ENCODE measurements at places on chromosomes 7 and 10. TPM values are rescaled to one million over a fixed set of nuclear protein-coding genes. Genes with fewer than 3 reads are reported as not detected.

GRCh38 chr10:69562731-69563254 lies 10.4 kb downstream of the NEUROG3 start:
- no peaks in the 10 kb centered on the region for H3K4me1 ChIP-seq
- no peaks in the 10 kb centered on the region for H3K36me3 ChIP-seq
- DNase-seq = no peak
- no peak overlapping the region for H3K4me3 ChIP-seq
- peaks cover 25% of the 10 kb centered on the region for H3K27me3 ChIP-seq

DNA sequence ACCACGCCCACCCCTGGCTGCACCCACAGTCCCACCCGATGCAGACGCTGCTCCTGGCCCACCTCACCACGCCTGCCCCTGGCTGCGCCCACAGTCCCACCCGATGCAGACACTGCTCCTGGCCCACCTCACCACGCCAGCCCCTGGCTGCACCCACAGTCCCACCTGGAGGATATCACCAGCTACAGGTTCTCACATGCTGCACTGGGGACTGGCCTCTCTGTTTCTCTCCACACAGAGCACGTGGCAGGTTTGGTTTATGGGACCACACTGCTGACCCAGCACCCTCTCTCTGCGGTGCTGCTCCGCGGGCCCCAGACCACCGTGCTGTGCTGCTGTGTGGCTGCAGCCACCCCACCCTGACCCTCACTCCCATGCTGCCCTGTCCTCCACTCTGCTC lies 120.9 kb downstream of the VIPR2 start:
- no peak for DNase-seq
- H3K4me1 ChIP-seq = no peaks in the 10 kb centered on the region
- H3K27me3 ChIP-seq = no peaks in the 10 kb centered on the region

The CYP2C19 gene
- not detected for total RNA-seq

DNA sequence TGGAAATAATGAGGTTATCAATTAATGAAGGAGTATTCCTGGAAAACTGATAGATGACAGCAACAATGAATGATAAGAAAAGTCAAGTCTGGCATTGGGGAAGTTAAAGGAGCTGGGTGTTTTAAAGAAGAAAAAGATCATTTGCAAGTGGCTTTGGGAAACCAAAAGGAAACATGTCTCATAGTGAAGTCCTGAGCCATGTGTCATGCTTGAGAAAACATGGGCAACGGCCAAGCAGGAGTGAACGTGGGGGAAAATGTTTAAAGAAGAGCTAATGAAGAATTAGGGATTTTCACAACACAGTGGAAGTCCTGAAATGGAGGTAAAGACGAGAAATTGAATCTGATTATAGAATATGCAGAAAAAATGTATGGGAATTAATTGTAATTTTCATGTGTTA lies 1383.2 kb upstream of the CELF2 start:
- no peak overlapping the region for H3K4me3 ChIP-seq
- no peak overlapping the region for H3K27ac ChIP-seq
- peaks cover 12% of the 10 kb centered on the region for H3K4me1 ChIP-seq
- no peaks in the 10 kb centered on the region for H3K36me3 ChIP-seq
- DNase-seq = peak; percentile 65

- DNase-seq = no peak
- no peaks in the 10 kb centered on the region for H3K4me1 ChIP-seq
- H3K27me3 ChIP-seq = no peaks in the 10 kb centered on the region
- no peak overlapping the region for H3K4me3 ChIP-seq
- H3K36me3 ChIP-seq = no peaks in the 10 kb centered on the region
- H3K27ac ChIP-seq = no peak overlapping the region
Observed at GRCh38 chr10:86198271-86198670, 168.3 kb downstream of the GRID1 start.

DNA sequence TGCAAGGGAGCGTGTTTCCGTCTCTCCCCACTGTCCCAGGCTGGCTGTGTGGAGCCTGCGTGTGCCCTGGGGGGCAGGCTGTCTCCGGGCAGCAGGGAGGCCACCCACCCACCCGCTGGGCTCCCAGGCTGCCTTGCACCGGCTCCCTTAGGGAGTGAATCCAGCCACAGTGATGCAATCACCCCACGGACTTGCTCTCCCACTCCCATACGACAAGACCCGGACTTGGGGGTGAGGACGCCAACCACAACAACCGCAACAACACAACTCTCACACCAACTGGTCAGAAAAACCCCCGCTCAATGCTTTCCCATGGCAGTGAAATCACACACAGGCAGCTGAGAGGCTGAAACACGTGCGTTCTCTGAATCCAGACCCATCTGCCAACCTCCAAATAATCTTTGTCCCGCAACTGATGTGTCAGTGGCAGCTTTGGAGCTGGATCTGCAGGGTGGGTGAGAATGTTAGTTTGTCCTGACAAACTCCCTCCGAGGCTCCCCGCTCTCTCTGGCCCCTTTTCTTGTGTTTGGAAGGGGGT lies 62.7 kb upstream of the DDC start:
- no peaks in the 10 kb centered on the region for H3K4me1 ChIP-seq
- DNase-seq = no peak
- H3K36me3 ChIP-seq = peaks cover 9% of the 10 kb centered on the region
- no peaks in the 10 kb centered on the region for H3K27me3 ChIP-seq

The GALNT11 gene
- 49.1 TPM for total RNA-seq

DNA sequence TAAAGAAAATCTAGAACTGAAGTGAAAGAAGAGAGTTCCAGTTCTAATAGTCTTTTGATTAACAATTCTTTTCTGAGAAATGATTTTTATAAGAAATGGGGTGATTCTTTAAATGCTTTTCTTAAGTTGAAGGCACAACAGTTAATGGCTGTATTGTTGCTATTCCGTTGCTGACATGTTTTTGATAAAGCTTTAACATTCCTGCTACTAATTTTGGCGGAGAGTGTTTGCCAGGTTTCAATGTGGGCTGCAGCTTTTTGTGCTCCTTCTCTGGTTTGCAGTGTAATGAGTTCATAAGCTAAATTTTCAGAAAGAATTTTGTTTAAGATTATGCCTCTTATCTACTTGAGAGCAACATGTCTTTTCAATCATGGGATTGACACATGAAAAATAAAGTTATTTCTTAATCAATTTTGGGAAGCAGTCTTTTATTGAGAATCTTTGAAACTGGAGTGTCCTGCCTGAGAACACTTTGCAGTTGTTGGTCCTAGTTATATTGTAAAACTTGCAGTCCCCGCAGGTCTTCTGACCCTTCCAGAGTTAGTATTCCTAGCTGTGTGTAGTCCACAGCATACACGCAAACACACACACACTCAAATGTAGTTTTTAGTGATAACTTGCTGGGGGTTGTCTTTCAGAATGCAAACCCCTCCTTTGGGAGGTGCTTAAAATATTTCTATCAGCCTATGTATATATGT lies 56.7 kb downstream of the COL17A1 start:
- H3K4me1 ChIP-seq = peaks cover 7% of the 10 kb centered on the region
- no peak for DNase-seq
- H3K4me3 ChIP-seq = no peak overlapping the region
- H3K36me3 ChIP-seq = peaks cover 14% of the 10 kb centered on the region
- peak overlapping the region; percentile 19 for H3K27ac ChIP-seq
- no peaks in the 10 kb centered on the region for H3K27me3 ChIP-seq

- H3K4me1 ChIP-seq = peaks cover 14% of the 10 kb centered on the region
- no peak overlapping the region for H3K4me3 ChIP-seq
- DNase-seq = no peak
- H3K27me3 ChIP-seq = no peaks in the 10 kb centered on the region
- no peak overlapping the region for H3K27ac ChIP-seq
- no peaks in the 10 kb centered on the region for H3K36me3 ChIP-seq
Observed at GRCh38 chr7:135158874-135159273, 11.0 kb downstream of the TMEM140 start.

- no peak overlapping the region for H3K4me3 ChIP-seq
- H3K27ac ChIP-seq = no peak overlapping the region
- peaks cover 8% of the 10 kb centered on the region for H3K4me1 ChIP-seq
- DNase-seq = no peak
- no peaks in the 10 kb centered on the region for H3K27me3 ChIP-seq
Observed at GRCh38 chr10:63171926-63172325, 38.8 kb downstream of the NRBF2 start.

- H3K4me1 ChIP-seq = peaks cover 26% of the 10 kb centered on the region
- no peaks in the 10 kb centered on the region for H3K27me3 ChIP-seq
- H3K4me3 ChIP-seq = no peak overlapping the region
- DNase-seq = peak; percentile 68
Observed at GRCh38 chr10:32151871-32152270, 95.6 kb upstream of the KIF5B start.

- no peak for DNase-seq
- no peak overlapping the region for H3K4me3 ChIP-seq
- peaks cover 15% of the 10 kb centered on the region for H3K4me1 ChIP-seq
Observed at GRCh38 chr10:112790921-112791320, 159.1 kb upstream of the TCF7L2 start.

The NKX1-2 gene
- total RNA-seq = not detected

- no peaks in the 10 kb centered on the region for H3K36me3 ChIP-seq
- peak; percentile 63 for DNase-seq
- H3K4me3 ChIP-seq = no peak overlapping the region
- H3K27ac ChIP-seq = peak overlapping the region; percentile 71
- H3K27me3 ChIP-seq = no peaks in the 10 kb centered on the region
- H3K4me1 ChIP-seq = peaks cover 21% of the 10 kb centered on the region
Observed at GRCh38 chr10:59337201-59337652, 25.1 kb downstream of the FAM13C start.

DNA sequence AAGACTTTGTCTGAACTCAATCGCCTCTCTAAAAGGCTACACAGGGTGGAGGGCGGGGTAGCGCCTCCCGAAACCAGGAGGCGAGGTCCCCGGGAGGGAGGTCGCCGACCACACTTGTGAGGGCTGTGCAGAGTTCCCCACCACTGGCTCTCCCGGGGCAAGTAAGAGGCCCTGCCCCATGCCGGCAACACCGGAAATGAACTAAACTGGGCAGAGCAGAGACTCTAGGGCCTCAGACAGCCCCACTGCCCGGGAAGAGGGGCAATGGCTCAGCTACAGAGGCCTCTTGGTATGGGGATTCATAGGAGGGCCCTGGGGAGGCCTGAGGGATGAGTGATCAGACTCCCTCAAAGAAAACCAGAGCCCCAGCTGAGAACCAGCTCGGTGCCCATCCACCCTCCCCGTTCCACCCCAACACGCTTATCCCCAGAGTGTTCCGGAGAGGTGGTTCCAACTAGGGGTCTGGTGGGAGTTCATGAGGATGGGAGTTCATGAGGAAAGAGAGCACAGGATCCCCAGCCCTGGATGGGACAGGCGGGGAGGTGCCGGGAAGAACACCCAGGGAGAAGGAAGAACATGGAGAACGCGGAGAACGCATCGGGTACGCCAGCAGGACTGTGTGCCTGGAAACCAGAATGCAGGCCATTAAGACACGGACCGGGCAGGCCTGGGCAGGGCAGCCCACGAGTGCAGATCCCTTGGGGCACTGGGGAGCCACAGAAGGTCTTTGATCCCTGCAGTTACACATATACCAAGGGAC lies 89.4 kb upstream of the MYL10 start:
- H3K27me3 ChIP-seq = peaks cover 6% of the 10 kb centered on the region
- H3K4me3 ChIP-seq = no peak overlapping the region
- no peaks in the 10 kb centered on the region for H3K4me1 ChIP-seq
- DNase-seq = no peak
- no peak overlapping the region for H3K27ac ChIP-seq

- H3K27me3 ChIP-seq = no peaks in the 10 kb centered on the region
- no peaks in the 10 kb centered on the region for H3K36me3 ChIP-seq
- H3K4me1 ChIP-seq = peaks cover 8% of the 10 kb centered on the region
- DNase-seq = no peak
- H3K27ac ChIP-seq = no peak overlapping the region
Observed at GRCh38 chr7:133484086-133484485, 231.2 kb downstream of the EXOC4 start.

The BAMBI gene
- 0.76 TPM for total RNA-seq

- no peaks in the 10 kb centered on the region for H3K36me3 ChIP-seq
- no peak overlapping the region for H3K4me3 ChIP-seq
- H3K27me3 ChIP-seq = no peaks in the 10 kb centered on the region
- DNase-seq = no peak
Observed at GRCh38 chr10:34644224-34644623, 170.9 kb downstream of the PARD3 start.

Data from GM23248 (cell line).